ENCODE measurements at places on chromosomes 4 and X.

- no peak for DNase-seq
These were observed 112.4 kb upstream of the CXCL13 start for GRCh38 chr4:77493120-77493752.

DNA sequence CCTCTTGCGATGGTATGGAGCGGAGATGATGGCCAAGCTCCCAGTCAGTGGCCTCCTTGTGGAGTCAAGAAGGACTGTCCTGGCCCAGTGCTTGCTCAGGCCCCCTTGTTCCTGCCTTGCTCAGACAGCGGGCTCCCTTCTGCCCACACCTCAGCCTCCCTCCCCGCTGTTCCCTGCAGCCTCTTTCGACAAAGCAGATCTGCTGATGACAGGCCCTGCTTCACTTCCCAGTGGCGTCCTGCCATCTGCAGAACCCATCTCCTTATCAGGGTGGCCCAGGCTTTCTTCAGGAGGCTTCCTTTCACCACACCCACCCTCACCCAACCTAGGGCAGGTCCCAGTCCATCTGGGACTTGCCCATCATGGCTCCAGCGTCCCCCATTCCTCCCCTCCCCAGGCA, 80.0 kb downstream of the CLDN34 start:
- DNase-seq: no peak

DNA sequence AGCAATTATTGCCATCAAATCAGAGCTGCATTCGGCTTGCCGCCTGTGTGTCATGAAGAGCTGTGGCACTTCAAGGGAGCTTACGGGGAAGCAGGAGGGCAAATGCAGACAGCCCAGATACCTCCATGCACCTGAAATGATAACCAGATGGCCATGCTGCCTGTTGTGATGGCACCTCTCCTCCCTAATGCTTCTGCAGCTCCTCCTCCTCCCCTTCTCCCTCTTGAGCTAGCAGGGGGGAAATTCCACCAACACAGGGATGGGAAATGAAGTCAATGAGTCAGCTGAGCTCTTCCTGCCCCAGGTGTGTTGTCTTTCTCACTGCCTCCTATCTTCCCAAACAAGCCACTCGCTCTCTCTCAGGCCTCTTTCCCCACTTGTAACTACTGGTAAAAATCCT, 565.0 kb downstream of the BCOR start:
- no peak for DNase-seq

DNA sequence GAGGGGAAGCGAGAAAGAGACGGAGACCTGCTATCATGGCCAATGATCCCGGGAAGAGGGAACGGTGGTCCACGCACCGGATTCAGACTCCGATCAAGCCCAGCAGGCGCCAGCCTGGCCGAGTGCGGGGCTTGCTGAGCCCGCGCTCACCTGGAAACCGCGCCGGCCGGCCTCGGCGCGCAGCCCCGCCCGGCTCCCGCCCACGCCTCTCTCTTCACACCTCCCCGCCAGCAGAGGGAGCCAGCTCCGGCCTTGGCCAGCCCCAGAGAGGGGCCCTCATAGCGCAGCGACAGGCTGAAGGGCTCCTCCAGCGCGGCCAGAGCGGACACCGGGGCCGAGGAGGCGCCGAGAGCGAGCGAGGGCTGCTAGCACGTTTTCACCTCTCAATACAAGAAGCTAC, 36.8 kb upstream of the SPANXN2 start:
- no peak for DNase-seq

DNA sequence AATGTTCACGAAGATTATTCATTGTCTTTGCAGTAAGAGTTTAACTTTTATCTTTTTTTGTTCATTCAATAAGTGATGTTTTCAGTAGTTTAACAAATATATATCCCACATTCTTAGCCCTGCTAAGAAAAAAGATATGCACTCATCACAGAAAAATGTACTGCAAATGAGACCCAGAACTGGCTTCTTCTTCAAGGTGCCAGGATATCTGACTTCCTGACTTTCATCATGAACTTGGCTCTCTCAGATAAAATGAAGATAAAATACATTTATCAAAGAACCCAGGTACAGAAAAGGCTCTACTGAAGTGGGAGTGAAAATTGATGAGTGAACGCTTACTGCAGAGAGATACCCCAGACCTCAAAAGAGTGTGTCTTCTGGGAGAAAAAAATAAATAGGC, 177.8 kb upstream of the DKK2 start:
- no peak for DNase-seq

DNA sequence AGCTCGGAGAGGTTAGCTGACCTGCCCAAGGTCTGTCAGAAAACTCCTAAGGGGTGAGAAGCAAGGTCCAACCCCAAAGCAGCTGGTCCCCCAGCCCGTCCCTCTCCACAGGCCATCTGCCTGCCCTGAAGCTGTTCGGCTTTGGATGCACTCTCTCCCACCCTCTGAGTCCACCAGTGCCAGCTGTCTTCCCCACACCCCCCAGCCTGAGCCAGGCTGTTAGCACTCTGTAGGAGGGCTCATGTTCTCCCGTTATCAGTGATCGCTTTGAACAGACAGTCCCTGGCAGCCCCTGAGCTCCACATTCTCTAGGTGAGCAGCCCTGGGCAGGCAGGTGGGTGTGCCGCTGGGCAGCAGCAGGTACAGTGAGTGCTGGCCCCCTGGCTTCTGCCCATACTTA, 16.0 kb downstream of the ZNF185 start:
- no peak for DNase-seq

- DNase-seq: no peak
These were observed 737 bp downstream of the NELFA start for GRCh38 chr4:2007804-2008670.

DNA sequence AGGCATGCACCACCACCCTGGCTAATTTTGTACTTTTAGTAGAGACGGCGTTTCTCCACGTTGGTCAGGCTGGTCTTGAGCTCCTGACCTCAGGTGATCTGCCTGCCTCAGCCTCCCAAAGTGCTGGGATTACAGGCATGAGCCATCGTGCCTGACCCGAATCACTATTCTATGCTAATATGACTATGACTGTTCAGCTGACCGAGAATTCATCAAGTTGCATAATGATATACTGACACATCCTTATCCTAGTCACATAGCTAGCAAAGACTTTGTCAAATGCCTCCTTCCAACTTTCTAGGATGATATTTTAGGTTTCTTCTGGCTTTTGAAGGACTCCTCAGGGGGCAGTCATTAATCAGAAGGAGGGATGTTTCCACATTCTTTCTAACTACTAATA, 4.8 kb upstream of the GPM6B start:
- no peak for DNase-seq

- DNase-seq: no peak
These were observed 64.7 kb downstream of the SLC7A11 start for GRCh38 chr4:138177278-138177968.

DNA sequence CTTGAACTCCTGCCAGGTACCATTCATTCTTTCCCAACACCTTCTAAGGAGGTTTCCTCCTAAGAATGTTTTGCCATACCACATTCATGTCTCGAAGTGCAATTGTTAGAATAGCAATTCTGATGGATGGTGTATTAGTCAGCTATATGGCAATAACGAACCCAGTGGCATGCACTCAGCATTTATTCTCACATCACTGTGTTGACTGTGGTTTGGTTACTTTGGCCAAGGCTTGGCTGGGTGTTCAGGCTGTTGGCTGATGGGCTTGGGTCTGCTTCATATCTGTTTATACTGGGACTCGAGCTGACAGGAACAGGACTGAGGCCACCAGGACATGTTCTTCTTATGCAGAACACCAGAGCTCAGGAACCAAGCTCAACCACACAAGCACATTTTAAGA, 31.7 kb downstream of the PSAPL1 start:
- no peak for DNase-seq

- no peak for DNase-seq
These were observed 38.7 kb downstream of the NLGN3 start for GRCh38 chrX:71183341-71183740.

DNA sequence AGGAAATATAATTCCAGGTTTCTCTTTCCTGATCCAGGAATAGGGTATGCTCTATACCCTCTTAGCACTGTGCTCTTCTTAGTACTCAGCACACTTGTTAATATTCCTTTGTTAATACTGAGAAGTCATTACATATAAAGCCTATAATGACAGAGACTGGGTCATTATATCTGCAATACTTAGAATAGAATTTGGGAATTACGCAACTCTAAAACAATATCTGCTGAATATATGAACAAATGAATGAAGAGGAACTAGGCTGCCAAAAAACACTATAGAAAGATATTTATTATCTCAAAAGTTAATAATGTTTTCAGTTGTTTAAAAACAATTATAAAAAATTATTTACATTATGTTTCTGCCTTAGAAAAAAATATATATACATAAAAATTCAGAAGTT, 36.4 kb upstream of the ANKRD50 start:
- no peak for DNase-seq

DNA sequence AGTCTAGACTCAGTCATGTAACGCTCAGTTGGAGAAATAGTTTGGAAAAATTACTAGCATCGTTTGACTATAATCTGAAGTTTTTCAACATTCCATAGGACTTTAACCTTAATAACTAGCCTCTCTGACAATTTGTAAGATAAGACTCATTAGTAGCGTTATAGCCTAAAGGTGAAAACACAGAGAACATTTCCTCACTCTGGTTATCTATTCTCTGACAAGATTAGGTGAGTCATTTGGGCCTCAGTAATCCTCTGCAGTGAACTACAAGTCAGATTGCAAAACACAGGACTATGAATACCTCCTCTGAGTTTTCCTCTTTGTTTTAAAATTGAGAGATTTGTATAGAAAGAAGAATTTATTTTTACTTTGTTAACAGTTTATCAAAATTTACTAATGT, 31.8 kb upstream of the PDLIM5 start:
- no peak for DNase-seq

- DNase-seq: no peak
These were observed 136.7 kb upstream of the C1QTNF7 start for GRCh38 chr4:15291122-15291521.

- no peak for DNase-seq
These were observed 463.9 kb upstream of the PCDH7 start for GRCh38 chr4:30256116-30256832.

- peak; percentile 64 for DNase-seq
These were observed 68.7 kb upstream of the ARX start for GRCh38 chrX:25084446-25084845.

DNA sequence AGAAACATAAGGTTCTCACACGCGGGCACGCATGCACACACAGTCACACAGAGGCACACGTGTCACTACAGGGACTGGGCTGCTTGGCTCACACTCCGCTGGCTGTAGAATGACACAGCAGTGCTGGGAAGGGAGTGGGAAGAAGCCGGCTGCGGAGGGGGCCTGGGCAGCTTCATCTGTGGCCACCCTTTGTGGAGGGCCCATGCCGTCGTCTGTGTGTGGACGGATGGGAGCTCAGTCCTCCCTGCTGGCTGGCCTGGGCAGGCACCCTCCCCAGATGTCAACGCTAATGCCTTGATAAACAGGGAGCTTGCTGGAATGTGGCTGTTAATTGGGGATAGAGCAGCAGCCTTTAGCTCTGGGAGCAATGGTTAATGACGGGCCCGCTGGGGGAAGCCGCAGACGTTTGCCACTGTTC, 621.1 kb downstream of the BCOR start:
- no peak for DNase-seq

DNA sequence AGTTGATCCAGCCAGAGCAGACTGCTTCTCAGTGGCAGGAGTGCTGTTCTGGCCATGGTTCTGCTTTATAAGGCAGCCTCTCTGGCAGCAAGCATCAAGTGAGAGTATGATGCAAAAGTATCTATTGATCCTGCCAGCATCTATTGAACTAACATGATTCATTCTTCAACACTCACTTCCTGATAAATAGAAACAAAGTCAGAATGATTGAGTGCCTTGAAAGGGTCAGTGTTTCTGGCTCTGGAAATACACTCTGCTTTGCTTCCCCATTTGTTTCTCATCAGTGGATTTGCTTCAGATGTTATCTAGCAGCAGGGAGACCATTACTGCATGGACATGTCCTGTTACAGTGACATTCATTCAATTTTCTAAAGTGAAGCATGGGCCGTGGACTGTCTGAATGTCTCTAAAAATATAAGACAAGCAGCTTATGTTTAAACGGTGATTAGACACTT, 66.2 kb upstream of the FRAS1 start:
- DNase-seq: no peak

DNA sequence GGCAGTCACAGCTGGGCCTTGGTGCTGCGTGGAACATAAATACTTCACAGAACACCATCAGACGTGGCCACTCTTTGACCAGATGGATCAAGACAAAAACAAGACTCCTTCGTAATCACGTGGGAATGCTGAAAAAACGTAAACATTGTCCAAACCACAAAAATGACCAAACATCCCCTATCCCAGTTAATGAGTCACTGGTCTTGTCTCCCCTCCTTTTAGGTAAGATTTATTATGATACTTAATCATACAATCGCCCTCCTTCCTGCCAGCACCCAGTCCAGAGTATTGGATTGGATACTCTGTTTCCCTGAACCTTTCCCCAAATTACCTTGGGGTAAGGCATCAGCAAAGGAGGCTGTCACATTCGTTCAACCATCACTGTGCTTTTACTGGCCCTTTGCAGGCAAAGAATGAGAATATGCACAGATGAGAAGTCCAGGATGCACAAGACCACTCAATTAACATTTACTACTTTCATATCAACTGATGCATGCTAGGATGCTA, 601 bp upstream of the TCEANC start:
- no peak for DNase-seq

- DNase-seq: peak; percentile 5
These were observed at the start of gene DCAF12L2 for GRCh38 chrX:126165721-126166461. Gene DCAF12L2, minus strand, starts transcription at chrX:126166289. Its CDS starts 365 bp downstream, at chrX:126165924.

DNA sequence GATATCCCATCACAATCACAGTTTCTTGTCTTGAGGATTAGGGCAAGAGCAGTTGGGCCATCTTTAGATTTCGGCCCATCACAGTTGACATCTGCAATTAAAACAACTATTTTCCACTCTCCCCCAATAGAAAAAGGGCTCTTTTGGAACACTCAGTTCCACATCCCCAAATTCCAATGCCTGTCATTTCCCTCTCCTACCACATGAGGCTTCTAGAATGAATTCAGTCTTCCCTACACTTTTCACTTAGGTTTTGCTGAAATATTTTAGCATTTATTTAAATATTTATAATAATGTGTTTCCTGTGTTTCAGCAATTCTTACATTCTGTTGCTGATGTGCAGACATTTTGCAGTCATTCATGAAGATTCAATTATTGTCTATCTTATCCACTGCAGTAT, 118.4 kb downstream of the COX18 start:
- no peak for DNase-seq

DNA sequence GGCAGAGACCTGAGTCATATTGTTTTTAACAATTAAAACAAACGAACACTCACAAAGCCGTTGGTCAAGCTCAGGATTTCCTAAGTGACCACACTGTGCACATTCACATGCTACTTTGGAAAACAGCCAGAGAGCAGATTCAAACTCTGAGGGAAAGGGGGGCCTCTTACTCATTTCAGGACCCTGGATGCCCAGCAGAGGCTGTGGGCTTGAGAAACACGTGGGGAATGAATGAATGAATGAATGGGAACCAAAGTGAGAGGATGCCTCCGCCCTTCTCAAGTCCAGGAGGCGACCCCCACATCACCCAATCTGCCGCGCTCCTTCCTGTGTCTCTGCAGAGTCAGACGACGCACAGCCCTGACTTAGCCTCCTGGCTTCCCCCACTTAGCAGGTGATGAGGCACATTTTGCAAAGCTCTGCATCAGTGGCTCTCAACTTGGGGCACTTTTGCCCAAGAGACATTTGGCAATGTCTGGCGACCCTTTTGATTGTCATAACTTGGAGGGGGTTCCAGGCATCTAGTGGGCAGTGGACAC, 76.0 kb downstream of the ABLIM2 start:
- DNase-seq: no peak

Measured in NCI-H748 treated with DMSO at 0.1 percent for 48 hours (cell line).